ENCODE measurements at places on chromosomes 12 and 14.

DNA sequence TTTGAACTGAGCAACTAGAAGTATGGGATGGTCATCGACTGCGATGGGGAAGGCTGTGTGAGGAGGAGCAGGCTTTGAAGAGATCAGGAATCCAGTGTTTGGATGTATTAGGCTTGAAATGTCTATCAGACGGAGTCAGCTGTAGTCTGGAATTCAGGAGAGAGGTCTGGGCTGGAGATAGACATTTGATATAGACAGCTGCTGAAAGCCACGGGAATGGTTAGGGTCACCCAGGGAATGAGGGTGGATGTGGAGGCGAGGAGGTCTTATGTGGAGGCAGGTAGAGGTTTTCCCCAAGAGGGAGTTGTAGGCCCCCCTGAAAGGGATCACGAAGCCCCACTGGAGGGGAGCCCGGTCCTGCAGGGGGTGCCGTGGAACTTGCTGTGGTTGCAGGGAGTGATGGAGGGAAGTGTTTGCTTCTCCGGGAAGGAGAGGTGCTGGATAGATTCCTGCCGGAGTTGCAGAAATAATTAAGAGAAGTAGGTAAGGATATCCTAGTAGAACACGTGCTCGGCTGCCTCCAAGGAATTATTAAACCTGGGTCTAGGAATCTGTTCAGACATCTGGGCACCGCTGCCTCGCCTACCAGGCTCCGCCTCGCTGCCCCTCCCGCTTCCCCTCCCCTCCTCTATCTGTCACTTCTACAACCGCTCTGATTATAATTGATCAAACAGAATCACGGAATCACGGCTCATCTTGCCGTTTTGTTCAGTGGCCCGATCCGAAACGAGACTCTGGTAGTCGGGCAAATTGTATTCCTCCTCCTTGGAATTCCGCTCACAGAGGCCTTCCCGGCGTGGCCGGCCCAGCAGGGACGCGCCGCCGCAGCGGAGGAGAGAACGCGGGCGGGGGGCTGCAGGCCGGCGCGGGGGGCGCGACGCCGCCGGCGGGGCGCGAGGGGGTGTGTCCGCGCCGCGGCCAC lies 826 bp upstream of the CACNA1C start:
- DNase-seq = no peak

GRCh38 chr12:127024791-127025190 lies 1242.2 kb upstream of the TMEM132C start:
- DNase-seq = no peak

DNA sequence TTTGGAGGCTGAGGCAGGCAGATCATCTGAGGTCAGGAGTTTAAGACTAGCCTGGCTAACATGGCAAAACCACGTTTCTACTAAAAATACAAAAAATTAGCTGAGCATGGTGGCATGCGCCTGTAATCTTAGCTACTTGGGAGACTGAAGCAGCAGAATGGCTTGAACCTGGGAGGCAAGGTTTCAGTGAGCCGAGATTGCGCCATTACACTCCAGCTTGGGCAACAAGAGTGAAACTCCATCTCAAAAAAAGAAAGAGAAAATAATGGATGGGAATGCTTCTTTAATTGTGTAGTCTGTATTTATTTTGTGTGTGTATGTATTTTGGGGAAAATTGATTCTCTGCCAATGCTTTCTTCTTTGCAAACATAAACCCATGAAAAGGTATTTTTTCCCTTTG lies 32.5 kb downstream of the SRGAP1 start:
- no peak for DNase-seq

DNA sequence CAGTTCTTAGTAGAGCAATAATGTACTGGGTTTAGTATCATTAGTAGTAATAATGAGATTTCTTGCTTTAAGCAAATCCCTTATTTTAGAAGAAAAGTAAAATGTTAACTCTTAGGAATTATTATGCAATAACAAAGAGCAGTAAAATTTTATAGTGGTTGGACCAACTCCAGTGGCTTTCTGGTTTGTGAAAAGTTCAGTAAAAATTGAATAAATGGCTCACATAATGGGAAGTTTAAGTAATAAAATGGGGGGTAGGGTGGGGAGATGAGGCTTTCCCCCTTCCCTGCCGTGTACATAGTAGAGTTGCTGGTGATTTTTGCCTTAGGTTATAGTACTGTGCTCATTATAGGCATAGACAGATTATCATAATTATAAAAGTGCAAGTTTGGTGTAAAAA lies 250.5 kb upstream of the ATP2B1 start:
- no peak for DNase-seq

DNA sequence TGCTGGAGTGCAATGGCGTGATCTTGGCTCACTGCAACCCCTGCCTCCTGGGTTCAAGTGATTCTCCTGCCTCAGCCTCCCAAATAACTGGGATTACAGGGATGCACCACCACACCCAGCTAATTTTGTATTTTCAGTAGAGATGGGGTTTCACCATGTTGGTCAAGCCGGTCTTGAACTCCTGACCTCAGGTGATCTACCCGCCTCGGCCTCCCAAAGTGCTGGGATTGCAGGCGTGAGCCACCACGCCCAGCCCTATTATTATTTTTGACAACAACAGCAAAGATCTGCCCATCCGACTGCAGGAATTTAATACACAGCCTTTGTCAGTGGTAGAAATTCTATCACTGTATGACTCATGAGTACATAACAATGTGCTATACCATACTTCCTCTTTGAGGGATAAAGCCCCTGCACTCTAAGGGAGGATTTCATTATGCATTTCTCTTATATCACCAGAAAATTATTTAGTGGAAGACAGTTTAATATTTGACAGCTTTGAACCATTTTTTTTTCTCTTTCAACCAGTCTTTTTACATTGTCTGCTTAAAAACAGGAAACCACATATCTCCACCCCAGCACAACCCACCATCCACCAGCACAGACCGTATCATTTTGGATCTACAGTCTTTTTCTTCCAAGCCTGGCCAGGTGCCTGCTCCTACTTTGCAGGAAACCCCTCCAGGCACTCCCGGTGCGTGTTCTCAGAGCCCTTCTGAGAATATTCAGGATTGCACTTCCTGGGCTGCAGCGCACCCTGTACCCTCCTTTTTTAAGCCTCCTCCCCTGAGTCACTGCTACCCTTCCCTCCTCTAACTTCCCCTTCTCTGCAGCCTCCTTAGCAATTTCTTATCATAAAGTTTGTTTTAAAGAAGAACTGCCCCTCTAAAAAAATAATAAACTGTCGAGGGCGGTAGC lies 594 bp downstream of the ARHGDIB start:
- DNase-seq = no peak

- no peak for DNase-seq
These were observed 97.6 kb upstream of the SLC38A2 start for GRCh38 chr12:46470036-46470627.

DNA sequence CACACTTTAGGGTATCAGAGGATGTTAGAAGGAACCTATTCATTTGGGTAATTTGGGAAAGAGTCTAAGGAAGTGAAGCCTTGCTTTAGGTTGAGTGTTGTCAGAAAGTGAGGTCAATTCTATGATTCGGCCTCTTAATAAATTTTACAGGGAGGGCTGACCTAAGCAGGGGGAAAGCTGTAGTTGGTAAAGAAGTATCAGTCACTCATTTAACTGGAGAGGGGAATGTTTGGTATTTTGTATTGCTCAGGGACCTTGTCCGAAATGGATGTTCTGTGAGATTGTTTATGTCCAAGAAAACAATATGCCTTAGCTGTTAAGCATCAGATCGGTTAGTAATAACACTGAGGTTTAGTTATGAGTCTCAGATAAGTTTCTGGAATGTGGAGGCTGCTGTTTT lies 7.3 kb downstream of the CAND1 start:
- DNase-seq = no peak

GRCh38 chr12:91179966-91180561 lies 2.6 kb downstream of the DCN start:
- no peak for DNase-seq

- no peak for DNase-seq
These were observed 26.1 kb upstream of the ETV6 start for GRCh38 chr12:11623382-11623781.

DNA sequence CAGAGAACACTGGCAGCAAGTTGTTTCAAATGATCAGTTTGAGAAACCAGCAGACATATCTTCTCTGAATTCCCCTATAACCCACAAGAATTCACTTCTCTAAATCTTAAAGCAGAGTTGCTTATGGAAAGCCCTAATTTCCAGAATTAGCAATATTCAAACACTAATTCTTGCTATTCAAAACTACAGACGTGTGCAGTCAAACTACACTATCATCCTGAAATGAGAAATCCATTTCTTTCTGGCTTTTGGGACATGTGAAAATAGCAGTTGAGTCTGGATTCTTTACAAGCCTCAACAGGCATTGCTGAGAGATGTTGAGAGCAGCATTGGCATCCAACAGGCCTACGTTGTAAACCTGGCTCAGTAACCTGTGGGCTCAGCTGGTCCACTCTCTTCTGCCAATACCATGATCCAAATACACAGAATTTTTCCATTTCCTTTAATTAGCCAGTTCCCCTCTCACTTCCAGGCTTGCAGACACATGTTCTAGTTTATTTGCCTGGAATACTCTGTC lies 74.6 kb upstream of the TMTC1 start:
- no peak for DNase-seq

DNA sequence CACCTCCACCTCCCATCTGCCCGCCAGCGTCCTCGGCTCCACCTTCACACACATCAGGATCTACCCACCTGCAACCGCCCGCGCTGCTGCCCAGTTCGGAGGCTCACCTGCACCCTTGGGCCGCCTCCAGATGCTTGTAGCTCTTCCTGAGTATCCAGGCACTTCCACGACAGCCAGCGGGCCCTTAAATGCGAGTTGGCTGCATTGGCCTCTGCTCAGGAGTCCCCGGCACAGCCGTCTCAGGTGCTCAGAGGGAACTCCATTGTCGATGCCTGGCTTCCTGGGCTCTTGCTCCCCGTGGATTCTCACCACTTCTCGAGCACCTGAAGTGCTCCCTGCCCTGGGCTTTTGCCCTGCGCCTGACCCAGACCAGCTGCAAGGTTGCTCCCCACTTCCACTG lies 21.9 kb upstream of the CDCA4 start:
- DNase-seq = no peak

DNA sequence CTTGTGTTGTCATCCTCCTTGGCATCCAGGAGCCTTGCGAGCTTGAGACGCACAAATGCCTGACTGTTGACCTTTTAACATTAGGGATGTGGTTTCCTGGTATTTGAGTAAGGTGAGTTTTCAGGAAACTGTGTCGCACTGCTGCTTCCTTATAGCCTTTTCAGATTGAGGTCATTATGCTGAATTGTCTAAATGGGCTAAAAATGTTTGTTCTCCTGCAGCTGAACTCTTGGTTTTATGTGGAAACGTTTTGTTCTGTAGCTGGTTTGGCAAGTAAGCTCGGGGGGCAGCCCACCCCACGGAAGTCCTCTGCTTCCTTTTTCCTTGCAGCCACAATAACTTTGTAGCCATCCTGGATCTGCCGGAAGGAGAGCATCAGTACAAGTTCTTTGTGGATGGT lies 5.7 kb downstream of the PRKAB1 start:
- no peak for DNase-seq

GRCh38 chr14:95946867-95947266 lies 70.2 kb downstream of the TUNAR start:
- no peak for DNase-seq

DNA sequence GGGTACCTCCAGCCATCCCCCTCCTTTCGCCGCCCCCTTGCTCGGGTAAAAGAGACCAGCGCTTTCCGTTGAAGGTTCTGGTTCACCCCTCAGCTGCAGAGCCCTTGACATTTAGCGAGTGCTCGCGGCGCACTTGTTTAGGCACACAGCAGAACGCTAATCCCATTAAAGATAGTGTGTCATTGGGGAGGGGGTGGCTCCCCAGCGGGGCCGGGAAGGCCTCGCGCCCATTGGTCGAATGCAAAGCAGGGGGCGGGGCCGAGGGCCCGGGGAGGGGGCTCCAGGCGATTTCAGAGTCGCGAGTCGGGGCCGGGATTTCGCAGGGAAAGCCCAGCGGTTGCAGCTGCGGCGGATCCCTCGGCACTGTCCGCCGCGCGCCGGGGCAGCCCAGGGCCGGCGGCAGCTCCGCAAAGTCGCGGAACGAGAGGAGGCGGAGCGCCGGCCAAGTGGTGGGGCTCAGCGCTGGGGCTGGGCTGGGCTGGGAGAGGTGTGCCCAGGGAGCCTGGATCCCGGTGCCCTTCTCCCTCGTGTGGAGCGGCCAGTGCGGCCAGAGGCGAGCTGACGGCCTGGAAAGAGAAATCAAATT lies 122.9 kb downstream of the TSPAN9 start:
- no peak for DNase-seq

GRCh38 chr14:57575482-57575881 lies 81.8 kb upstream of the CCDC198 start:
- DNase-seq = no peak

DNA sequence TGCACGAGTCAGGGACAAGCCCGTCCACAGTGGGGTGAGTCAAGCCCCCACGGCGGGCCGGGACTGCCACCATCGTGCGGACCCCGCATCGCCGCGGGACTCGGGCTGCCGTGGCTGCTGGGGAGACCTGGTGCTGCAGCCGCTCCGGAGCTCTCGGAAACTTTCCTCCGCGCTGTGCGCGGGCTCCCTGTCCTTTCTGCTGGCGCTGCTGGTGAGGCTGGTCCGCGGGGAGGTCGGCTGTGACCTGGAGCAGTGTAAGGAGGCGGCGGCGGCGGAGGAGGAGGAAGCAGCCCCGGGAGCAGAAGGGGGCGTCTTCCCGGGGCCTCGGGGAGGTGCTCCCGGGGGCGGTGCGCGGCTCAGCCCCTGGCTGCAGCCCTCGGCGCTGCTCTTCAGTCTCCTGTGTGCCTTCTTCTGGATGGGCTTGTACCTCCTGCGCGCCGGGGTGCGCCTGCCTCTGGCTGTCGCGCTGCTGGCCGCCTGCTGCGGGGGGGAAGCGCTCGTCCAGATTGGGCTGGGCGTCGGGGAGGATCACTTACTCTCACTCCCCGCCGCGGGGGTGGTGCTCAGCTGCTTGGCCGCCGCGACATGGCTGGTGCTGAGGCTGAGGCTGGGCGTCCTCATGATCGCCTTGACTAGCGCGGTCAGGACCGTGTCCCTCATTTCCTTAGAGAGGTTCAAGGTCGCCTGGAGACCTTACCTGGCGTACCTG lies 1.1 kb downstream of the PDE3A start:
- DNase-seq = peak; percentile 77

- no peak for DNase-seq
These were observed 235.5 kb downstream of the PAWR start for GRCh38 chr12:79455286-79455685.

DNA sequence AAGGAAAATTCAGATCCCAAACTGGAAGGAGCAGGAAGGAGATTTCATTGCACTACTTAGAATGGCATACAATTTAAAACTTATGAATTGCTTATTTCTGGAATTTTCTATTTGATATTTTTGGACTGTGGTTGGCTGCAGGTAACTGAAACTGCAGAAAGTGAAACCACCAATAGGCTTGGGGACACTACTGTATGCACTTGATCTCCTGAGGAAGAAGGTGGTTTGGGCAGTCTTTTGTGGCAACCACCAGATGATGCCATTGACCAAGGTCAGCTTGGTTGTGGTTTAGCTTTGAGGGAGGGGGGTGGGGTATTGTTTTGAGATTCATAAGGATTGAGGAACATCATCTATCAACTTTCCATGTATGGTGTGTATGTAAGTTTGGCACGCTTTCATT lies 209.5 kb upstream of the STXBP6 start:
- no peak for DNase-seq
